ENCODE measurements at places on chromosomes 1 and 21. TPM values are rescaled to one million over a fixed set of nuclear protein-coding genes. Genes with fewer than 3 reads are reported as not detected.
A peak's percentile ranks its signal among the peaks of the same experiment; 100 is the strongest.

DNA sequence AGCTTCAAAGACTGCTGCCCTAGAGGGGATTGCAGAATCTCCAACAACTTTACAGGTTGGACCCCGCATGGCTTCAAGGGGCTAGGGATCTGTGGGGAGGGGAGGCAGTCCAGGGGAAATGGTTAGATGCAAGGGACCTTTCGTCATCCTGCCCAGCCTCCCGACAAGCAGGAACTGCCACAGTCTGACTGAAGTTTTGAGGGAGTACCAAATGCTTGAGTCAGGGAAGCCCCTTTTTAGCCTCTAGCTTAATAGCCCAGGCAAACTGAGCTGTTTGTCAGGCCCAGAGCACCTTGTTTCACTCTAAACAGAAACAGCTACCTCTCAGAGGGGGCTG lies 1.1 kb downstream of the TOR3A start:
- H3K27me3 ChIP-seq: no peaks in the 10 kb centered on the region
- DNase-seq: peak; percentile 71
- H3K36me3 ChIP-seq: peaks cover 16% of the 10 kb centered on the region
- H3K27ac ChIP-seq: peak overlapping the region; percentile 91
- peak overlapping the region; percentile 94 for H3K4me3 ChIP-seq
- peaks cover 60% of the 10 kb centered on the region for H3K4me1 ChIP-seq

DNA sequence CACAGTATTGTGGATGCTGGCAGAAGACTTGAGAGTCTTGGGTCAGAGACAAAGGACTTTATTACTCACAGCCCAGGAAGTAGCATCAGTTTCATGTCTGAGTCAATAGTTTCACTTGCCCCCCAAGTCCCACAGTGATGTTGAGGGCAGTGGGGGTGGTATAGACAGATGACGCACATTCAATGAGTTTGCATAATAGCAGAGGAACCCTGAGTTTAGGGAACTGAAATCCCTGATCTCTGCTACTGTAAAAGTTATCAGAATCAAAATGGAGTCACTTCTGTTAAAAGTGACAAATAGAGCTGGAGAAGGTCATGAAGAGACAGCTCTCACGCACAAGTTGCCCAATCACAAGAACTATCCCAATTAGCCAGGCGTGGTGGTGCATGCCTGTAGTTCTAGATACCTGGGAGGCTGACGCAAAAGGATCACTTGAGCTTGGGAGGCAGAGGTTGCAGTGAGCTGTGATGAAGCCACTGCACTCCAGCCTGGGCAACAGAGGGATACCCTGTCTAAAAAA lies 11.5 kb upstream of the HCRTR1 start:
- H3K4me3 ChIP-seq: no peak overlapping the region
- no peaks in the 10 kb centered on the region for H3K36me3 ChIP-seq
- DNase-seq: peak; percentile 80
- no peaks in the 10 kb centered on the region for H3K27me3 ChIP-seq

GRCh38 chr1:43272576-43273571 lies 3.1 kb downstream of the TMEM125 start:
- no peak for DNase-seq
- H3K36me3 ChIP-seq: no peaks in the 10 kb centered on the region
- H3K4me1 ChIP-seq: no peaks in the 10 kb centered on the region
- H3K4me3 ChIP-seq: no peak overlapping the region
- no peak overlapping the region for H3K27ac ChIP-seq

GRCh38 chr1:151369621-151370048 lies 2.9 kb downstream of the SELENBP1 start:
- DNase-seq: no peak
- no peaks in the 10 kb centered on the region for H3K27me3 ChIP-seq
- peaks cover 9% of the 10 kb centered on the region for H3K4me1 ChIP-seq
- H3K36me3 ChIP-seq: no peaks in the 10 kb centered on the region
- H3K4me3 ChIP-seq: no peak overlapping the region

DNA sequence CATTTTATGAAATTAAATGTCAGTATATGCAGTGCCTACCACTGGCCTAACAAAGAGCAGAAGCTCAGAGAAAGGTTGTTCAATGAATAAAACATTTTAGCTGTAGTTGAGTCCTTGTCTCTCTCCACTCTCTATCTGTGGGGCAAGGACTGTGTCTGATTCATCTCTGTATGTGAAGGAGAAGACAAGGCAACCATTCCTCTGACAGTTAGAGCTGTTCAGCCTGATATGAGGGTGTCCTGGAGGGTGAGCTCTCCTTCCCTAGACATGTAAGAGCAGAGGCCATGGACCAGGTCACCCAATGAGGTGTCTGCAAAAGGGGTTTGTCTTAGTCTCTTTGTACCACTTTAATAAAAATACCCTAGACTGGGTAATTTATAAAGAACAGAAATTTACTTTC lies 4.5 kb upstream of the PDZK1IP1 start:
- H3K36me3 ChIP-seq: no peaks in the 10 kb centered on the region
- DNase-seq: no peak
- H3K27ac ChIP-seq: no peak overlapping the region
- H3K4me3 ChIP-seq: no peak overlapping the region
- peaks cover 2% of the 10 kb centered on the region for H3K4me1 ChIP-seq
- no peaks in the 10 kb centered on the region for H3K27me3 ChIP-seq

DNA sequence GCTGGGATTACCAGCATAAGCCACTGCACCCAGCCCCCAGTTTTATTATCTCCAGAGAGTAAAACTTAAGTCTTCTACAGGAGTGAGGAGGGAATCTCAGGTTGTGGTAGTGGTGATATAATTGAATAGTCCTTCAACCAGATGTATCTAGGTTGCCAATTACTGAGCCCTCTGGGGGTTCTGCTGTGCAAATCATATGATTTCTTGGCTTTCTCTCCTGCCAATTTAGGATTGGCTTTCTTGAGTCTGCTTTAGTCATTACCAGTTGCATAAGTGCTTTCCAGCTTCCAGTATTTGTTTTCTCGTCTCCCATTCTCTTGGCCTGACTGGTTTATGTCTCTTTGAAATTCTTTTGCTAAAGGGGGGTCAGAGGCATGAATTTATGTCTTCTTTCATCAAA lies 11.1 kb downstream of the CPT2 start:
- H3K4me1 ChIP-seq: no peaks in the 10 kb centered on the region
- no peak overlapping the region for H3K27ac ChIP-seq
- no peak for DNase-seq
- H3K36me3 ChIP-seq: peaks cover 72% of the 10 kb centered on the region
- H3K4me3 ChIP-seq: no peak overlapping the region

DNA sequence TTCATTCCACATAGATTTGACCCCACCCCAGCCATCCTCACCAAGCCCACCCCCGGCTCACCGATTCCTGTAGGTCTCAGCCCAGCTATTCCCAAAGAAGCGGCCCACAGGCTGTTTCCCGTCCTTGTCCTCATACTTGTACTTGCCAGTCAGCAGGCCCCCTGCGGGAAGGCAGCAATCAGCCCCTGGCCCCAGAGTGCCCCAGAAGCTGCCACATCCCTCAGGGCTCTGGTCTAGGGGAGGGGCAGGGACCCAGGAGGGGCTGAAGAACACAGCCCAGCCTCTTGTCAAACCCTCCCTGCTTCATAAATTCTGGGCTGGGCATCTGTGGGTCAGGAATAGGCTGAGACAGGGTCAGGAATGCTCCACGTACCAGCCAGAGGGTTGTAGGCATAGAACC lies 5.0 kb downstream of the AKR7A2 start:
- H3K27ac ChIP-seq: no peak overlapping the region
- no peak for DNase-seq
- no peak overlapping the region for H3K4me3 ChIP-seq
- H3K27me3 ChIP-seq: no peaks in the 10 kb centered on the region
- H3K36me3 ChIP-seq: peaks cover 63% of the 10 kb centered on the region

DNA sequence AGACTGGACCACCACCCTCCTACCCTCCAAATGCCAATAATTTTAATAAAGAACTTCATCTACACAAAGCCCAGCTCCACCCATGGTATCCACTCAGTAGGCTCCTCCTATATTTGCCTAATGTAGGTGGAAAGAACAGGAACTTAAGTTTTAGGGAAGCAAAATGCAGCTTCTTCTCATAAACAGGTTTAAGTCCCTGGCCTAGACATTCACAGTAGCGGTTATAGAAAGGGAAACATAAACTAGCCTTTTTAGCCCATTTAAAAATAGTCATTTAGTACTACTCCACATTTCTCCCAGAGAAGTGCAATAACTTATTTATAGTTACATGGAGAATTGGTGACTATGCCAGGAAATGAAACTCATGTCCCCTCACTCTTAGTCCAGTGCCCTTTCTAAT lies 56.6 kb upstream of the CPLANE2 start:
- peaks cover 30% of the 10 kb centered on the region for H3K36me3 ChIP-seq
- no peak overlapping the region for H3K27ac ChIP-seq
- no peaks in the 10 kb centered on the region for H3K27me3 ChIP-seq
- DNase-seq: no peak

GRCh38 chr1:155196893-155197638 lies 10.6 kb downstream of the THBS3 start:
- H3K4me1 ChIP-seq: peaks cover 32% of the 10 kb centered on the region
- no peaks in the 10 kb centered on the region for H3K27me3 ChIP-seq
- H3K36me3 ChIP-seq: no peaks in the 10 kb centered on the region
- no peak for DNase-seq
- H3K4me3 ChIP-seq: no peak overlapping the region
- no peak overlapping the region for H3K27ac ChIP-seq

GRCh38 chr1:41098730-41099460 lies 77.4 kb upstream of the SLFNL1 start:
- H3K4me1 ChIP-seq: peaks cover 16% of the 10 kb centered on the region
- H3K27ac ChIP-seq: no peak overlapping the region
- H3K36me3 ChIP-seq: peaks cover 14% of the 10 kb centered on the region
- no peak overlapping the region for H3K4me3 ChIP-seq
- no peaks in the 10 kb centered on the region for H3K27me3 ChIP-seq
- no peak for DNase-seq

DNA sequence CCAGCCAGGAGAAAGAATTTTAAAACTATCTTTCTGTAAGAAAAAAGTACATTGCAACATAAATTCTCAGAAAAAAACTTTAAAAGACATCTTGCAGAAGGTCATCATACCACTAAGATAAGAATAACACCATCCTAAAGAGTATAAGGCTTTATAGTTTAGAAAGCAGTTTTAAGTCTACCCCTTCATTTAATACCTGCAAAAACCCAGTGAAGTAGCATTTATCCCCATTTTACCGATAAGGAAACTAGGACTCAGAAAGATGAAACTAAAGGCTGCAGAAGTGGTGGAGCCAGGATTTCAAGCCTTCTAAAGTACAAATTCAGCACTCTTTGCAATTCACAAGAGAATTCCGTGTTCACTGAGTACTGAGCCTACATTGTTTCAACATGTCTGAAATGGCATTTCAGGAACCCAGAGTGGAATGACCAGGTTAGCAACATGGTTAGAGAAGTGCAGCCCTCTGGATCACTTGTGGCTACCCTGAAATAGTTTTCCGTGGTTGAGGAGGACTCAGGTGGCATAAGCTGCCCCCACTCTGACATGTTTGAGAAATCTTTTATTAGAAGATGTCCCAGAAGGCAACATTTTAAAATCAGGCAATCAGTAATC lies 6.7 kb downstream of the MYCL start:
- H3K4me3 ChIP-seq: no peak overlapping the region
- no peak overlapping the region for H3K27ac ChIP-seq
- no peak for DNase-seq
- no peaks in the 10 kb centered on the region for H3K36me3 ChIP-seq
- H3K27me3 ChIP-seq: no peaks in the 10 kb centered on the region
- peaks cover 13% of the 10 kb centered on the region for H3K4me1 ChIP-seq

GRCh38 chr1:26856181-26856580 lies 6.8 kb upstream of the SFN start:
- no peak overlapping the region for H3K27ac ChIP-seq
- no peaks in the 10 kb centered on the region for H3K27me3 ChIP-seq
- no peaks in the 10 kb centered on the region for H3K4me1 ChIP-seq
- no peak for DNase-seq
- H3K4me3 ChIP-seq: no peak overlapping the region

- H3K27me3 ChIP-seq: no peaks in the 10 kb centered on the region
- peaks cover 14% of the 10 kb centered on the region for H3K4me1 ChIP-seq
- DNase-seq: peak; percentile 90
These were observed 15.4 kb downstream of the LMNA start for GRCh38 chr1:156129687-156130577.

GRCh38 chr1:69911301-69911801 lies 294.0 kb downstream of the LRRC40 start:
- no peak for DNase-seq
- H3K4me1 ChIP-seq: no peaks in the 10 kb centered on the region
- H3K27me3 ChIP-seq: no peaks in the 10 kb centered on the region
- H3K4me3 ChIP-seq: no peak overlapping the region
- no peaks in the 10 kb centered on the region for H3K36me3 ChIP-seq

GRCh38 chr1:56331892-56332567 lies 247.3 kb downstream of the PLPP3 start:
- no peaks in the 10 kb centered on the region for H3K36me3 ChIP-seq
- H3K4me3 ChIP-seq: no peak overlapping the region

DNA sequence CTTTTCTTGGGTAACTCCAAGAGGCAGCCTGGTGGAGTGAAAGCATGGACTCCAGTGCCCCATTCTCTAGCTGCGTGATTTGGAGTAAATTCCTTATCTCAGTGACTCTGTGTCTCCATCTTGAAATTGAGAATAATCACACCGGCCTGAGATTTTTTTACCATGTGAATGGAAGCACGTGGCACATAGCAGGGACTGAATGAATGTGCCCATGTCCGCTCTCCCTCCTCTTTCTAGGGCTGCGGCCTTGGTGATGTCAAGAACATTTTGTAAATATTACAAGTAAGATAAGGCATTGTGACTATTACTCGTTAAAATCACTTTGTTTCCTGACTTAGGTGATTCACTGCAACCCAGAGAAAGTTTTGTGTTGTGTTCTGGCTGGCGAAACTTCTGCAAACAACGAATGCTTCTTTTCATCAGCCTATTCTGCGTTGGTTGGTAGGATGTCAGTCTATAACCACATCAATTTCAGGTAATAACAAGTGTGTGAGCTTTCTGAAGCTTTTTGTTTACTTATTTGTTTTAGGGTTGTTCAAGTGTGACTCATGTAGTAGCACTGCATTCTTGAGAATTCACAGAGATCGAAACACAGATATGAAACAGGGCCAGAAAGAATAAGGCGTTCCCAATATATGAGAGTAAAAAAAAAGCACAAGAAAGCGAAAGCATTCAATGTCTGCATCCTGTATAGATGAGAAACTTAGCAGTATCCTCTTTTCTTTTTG lies 135.7 kb upstream of the SLC45A1 start:
- H3K27me3 ChIP-seq: 0 out of 2 replicates have a peak, but pooled peaks cover 3% of the 10 kb centered on the region
- no peak overlapping the region for H3K4me3 ChIP-seq
- no peaks in the 10 kb centered on the region for H3K4me1 ChIP-seq

Gene RGS18
- total RNA-seq: 20.8 TPM

Gene PTGER3
- not detected for total RNA-seq

Gene MIER1
- total RNA-seq: 29.2 TPM

Gene CD2
- total RNA-seq: not detected

Gene OLIG2
- total RNA-seq: not detected

Gene KRTAP13-1
- total RNA-seq: not detected

Gene FLG2
- not detected for total RNA-seq

Gene GRIK3
- not detected for total RNA-seq

Gene SYT14
- total RNA-seq: not detected

Gene SH2D2A
- not detected for total RNA-seq

Gene NBPF4
- total RNA-seq: not detected

Gene CPT2
- total RNA-seq: 32.3 TPM

Gene CFAP45
- total RNA-seq: not detected

Gene DHCR24
- 122 TPM for total RNA-seq

Gene C1orf185
- total RNA-seq: not detected

Gene C1QB
- total RNA-seq: not detected

Gene ANXA9
- total RNA-seq: 0.19 TPM

Gene APCS
- total RNA-seq: not detected

Measured in Karpas-422 (cell line).